ENCODE measurements at places on chromosomes 1 and 21. TPM values are rescaled to one million over a fixed set of nuclear protein-coding genes. Genes with fewer than 3 reads are reported as not detected.

- no peak for DNase-seq
These were observed 28.5 kb downstream of the PLEKHA6 start for GRCh38 chr1:204331275-204331674.

GRCh38 chr1:182662956-182663355, 21.4 kb downstream of the RGS8 start:
- no peak for DNase-seq

- DNase-seq = no peak
These were observed 51.8 kb downstream of the MT1HL1 start for GRCh38 chr1:236952246-236953003.

- no peak for DNase-seq
These were observed 23.4 kb downstream of the OLFML3 start for GRCh38 chr1:114002492-114003239.

GRCh38 chr1:52139817-52140540, 1.9 kb upstream of the ZFYVE9 start:
- no peak for DNase-seq

DNA sequence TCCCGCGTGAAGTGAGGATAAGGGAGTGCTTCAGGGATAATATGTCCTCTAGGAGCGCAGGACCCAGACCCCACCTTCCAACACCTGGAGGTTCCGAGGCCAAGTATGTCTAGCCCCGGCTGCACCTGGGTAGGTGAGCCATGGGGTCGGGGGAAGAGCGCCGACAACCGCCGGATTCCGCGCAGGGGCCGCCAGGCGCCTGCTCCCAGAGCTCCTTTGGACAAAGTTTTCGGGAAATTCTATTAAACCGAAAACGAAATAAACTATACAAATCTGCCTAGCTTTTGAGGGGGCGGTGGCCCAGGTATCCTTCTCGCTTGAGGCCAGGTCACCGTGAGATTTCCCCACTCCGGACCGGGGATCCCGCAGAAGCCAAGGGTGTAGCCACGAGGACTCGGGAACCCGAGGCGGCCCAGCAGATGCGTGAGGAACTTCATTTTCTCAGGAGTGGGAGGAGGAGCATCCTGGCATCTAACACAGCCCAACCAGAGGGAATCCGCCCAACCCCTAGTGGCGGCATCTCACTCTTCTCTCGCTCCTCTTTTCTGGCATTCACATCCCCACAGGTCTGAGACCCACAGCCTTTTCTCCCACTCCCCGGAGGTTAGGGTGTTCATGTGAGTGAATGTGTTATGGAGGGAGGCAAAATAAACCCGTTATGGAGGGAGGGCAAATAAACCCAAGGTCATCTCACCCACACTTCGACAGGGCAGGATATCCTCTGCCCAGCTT, 2.3 kb upstream of the DMRTA2 start:
- no peak for DNase-seq

The HMCN1 gene
- total RNA-seq = 3.8 TPM

The CHIA gene
- not detected for total RNA-seq

The NUAK2 gene
- total RNA-seq = 1.5 TPM

The GPR52 gene
- total RNA-seq = 1.2 TPM

Data from left ventricle myocardium superior (tissue), 1 donor.